ENCODE measurements at places on chromosomes 16 and 17.

GRCh38 chr17:12575641-12576040, 90.0 kb upstream of the MYOCD start:
- H3K27me3 ChIP-seq = no peaks in the 10 kb centered on the region
- H3K36me3 ChIP-seq = no peaks in the 10 kb centered on the region
- no peak for DNase-seq
- H3K27ac ChIP-seq = no peak overlapping the region
- no peaks in the 10 kb centered on the region for H3K4me1 ChIP-seq

DNA sequence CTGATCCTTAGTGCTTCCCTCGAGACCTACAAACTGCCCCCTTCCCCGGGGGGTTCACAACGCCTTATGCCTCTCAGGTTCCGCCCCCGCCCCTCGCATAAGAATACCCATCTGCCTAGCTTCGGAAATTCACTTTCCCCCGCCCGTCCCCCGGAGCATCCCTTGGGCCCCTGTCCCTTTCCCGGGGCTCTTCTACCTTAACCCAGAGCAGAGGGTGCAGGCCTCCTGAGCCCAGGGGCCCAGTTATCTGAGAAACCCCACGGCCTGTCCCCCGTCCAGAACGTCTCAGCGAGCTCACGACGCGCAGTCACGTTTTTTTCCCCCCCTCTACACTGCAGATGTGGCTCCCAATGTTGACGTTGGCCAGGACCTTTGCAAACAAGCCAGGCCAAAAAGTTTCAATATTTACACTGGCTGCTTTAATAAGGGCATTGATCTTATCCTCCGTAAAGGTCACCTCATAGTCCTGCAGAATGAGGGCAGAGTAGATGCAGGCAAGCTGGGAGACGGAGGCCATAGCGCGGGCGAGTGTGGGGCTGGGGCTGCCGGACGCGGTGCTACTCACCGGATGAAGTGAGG, 1.4 kb upstream of the NBR1 start:
- peaks cover 13% of the 10 kb centered on the region for H3K4me1 ChIP-seq
- no peak overlapping the region for H3K4me3 ChIP-seq
- H3K36me3 ChIP-seq = peaks cover 18% of the 10 kb centered on the region
- no peaks in the 10 kb centered on the region for H3K27me3 ChIP-seq
- no peak overlapping the region for H3K27ac ChIP-seq
- DNase-seq = no peak

DNA sequence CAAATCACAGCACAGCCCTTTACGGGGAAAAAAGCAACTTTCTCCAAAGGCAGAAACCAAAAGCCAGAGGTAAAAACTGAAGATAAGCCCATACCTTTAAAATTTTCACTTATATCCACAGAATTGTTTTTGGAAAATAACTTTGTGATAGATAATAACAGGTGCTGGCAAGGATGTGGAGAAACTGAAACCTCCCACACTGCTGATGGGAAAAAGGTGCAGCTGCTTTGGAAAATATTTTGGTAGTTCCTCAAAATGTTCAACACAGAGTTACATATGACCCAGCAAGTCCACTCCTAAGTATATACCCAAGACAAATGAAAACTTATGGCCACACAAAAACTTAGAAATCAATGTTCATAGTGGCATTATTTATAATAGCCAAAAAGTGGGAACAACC, 12.2 kb downstream of the EFTUD2 start:
- H3K27me3 ChIP-seq = no peaks in the 10 kb centered on the region
- no peak for DNase-seq
- H3K27ac ChIP-seq = no peak overlapping the region
- H3K4me3 ChIP-seq = no peak overlapping the region

DNA sequence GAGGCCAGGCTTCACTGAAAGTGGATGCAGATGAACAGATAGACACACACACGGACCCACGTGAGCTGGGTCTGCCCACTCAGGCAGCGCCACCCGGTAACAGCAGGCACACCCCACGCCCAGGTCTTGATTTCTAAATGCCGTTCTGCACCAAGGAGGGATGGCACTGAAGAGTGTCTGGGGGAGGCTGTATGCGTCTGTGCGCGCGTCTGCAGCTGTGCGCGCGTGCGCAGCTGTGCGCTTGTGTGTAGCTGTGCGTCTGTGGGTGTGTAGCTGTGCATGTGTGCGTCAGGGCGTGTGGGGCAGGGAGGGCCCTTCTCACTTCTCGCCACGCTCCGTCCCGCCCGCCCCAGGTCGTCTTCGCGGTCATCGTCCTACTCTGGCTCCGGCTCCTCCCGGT, 15.5 kb upstream of the IL17C start:
- H3K4me3 ChIP-seq = peak overlapping the region; percentile 55
- peaks cover 25% of the 10 kb centered on the region for H3K4me1 ChIP-seq
- no peak for DNase-seq
- H3K27ac ChIP-seq = peak overlapping the region; percentile 91
- peaks cover 85% of the 10 kb centered on the region for H3K36me3 ChIP-seq
- no peaks in the 10 kb centered on the region for H3K27me3 ChIP-seq

- H3K36me3 ChIP-seq = no peaks in the 10 kb centered on the region
- H3K27ac ChIP-seq = no peak overlapping the region
- no peaks in the 10 kb centered on the region for H3K4me1 ChIP-seq
- no peaks in the 10 kb centered on the region for H3K27me3 ChIP-seq
These were observed 23.5 kb upstream of the DNAJA2 start for GRCh38 chr16:46996952-46997458.

DNA sequence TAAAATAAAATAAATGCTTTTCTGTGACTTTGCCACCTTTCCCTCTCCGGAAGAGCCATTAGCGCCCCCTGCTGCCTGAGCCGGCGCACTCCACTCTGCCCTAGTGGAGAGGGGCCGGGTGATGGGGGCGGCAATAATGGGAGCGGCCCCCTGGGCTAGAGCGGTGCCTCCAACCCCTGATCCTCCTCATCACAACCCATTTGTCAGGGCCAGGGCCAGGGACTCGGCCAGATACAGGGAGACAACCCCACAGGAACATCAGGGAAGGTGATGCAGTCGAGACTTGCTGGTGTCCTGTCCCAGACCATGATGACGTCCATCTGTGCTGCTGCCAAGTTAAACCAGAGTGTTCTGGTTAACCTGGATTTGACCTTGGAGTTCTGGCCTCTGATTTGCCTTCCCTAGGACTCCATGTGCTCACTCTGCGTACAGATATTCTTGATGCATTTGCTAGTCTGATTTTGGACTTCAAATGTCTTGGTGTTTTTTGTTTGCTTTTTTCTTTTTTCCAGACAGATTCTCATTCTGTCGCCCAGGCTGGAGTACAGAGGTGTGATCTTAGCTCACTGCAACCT, 46.1 kb upstream of the BPTF start:
- peak; percentile 5 for DNase-seq
- H3K36me3 ChIP-seq = no peaks in the 10 kb centered on the region
- no peak overlapping the region for H3K4me3 ChIP-seq
- no peak overlapping the region for H3K27ac ChIP-seq

DNA sequence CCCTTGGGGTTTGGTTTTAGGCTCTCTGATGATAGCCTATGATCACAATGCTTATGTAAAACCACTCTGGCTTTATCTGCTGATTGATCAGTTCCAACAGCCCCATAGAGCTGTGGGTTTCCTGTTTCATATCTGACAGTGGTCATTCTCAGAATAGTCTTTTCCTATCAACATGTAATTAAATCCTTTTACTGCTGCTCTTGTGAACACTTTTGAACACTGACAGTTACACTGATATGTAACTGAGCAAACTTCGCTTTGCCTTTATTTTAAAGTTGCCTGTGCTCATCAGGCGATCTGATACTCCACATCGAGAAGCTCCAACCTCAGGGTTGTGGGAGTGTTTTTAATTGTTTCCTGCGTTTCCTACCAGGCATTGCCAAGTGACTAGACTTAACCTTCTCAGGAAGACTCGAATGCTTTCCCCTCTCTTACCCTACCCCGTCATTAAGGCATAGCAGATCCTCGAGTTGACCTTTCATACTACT, 17.3 kb upstream of the CLEC18B start:
- H3K36me3 ChIP-seq = peaks cover 2% of the 10 kb centered on the region
- H3K4me3 ChIP-seq = peak overlapping the region; percentile 67
- peaks cover 15% of the 10 kb centered on the region for H3K4me1 ChIP-seq
- no peak for DNase-seq
- peak overlapping the region; percentile 42 for H3K27ac ChIP-seq
- H3K27me3 ChIP-seq = no peaks in the 10 kb centered on the region

DNA sequence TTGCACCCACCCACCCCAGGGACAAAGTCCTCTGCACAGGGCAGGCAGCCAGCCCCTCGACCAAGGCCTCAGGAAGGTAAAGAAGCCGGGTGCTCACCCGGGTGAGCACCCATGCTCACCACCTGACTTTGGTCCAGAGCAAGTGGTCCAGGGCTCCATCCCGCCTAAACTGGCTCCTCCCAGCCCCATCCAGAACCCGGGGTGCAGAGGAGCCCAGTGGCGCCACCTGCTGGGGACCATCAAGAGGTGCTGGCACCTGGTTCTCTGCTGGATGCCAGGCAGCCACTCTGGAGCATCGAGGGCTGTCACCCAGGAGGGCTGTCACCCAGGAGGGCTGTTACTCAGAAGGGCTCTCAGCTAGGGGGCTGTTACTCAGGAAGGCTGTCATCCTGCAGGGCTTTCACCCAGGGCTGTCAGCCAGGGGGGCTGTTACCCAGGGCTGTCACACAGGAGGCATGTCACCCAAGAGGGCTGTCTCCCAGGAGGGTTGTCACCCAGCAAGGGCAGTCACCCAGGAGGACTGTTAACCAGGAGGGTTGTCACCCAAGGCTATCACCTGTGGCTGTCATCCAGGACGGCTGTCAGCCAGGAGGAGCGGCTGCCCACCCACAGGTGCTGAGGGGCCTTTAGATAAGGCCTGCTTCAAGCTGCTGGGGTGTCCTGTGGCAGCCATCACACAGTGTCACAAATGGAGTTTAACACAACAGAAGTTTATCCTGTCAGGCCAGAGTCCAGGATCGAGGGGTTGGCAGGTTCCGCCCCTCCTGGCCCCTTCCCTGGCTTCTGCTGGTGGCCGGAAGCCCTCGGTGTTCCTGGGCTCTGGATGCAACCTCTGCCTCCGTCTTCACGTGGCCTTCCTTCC, 98.5 kb downstream of the TNFRSF13B start:
- no peak overlapping the region for H3K27ac ChIP-seq
- H3K27me3 ChIP-seq = peaks cover 28% of the 10 kb centered on the region
- no peak overlapping the region for H3K4me3 ChIP-seq
- peak; percentile 5 for DNase-seq

DNA sequence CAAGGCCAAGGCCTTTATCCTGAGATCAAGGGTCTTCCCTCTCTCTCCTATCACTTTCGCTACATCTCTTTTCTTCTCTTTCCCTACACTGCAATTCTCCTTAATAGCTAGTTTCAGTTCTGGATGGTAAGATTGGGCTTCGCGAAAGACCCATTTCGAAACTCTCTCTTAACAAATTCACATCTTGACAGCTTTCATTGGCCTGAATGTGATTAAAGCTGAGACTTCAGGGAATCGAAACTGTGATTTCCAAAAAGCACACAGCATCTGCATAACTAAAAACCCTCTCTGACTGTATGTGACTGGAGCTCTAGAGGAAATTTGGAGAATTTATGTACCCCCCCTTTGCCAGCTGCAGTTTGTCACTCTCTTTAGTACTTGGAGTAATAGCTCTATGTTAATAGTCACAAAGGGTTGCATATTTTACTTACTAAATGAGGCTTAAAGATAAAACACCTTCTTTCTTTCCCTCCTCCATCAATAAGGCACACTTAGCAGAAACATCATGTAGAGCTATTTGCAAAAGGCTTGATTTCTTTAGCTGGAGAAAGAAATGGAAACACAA, 105.3 kb upstream of the FAM20A start:
- H3K27ac ChIP-seq = no peak overlapping the region
- no peak for DNase-seq
- no peak overlapping the region for H3K4me3 ChIP-seq
- no peaks in the 10 kb centered on the region for H3K4me1 ChIP-seq

GRCh38 chr17:82317394-82318168, at the start of gene CD7:
Gene CD7, minus strand, starts transcription at chr17:82317608. Its CDS starts 113 bp downstream, at chr17:82317495.
- H3K4me3 ChIP-seq = no peak within 1 kb of the TSS
- no peaks in the 10 kb centered on the region for H3K27me3 ChIP-seq
- H3K27ac ChIP-seq = no peak within 1 kb of the TSS
- peaks cover 33% of the 10 kb centered on the region for H3K36me3 ChIP-seq
- H3K4me1 ChIP-seq = peaks cover 15% of the 10 kb centered on the region
- peak; percentile 50 for DNase-seq
